ENCODE measurements at places on chromosomes 12 and 14.

GRCh38 chr14:38186216-38186615 is 21.5 kb upstream of the SSTR1 start:
- DNase-seq, result no peak

DNA sequence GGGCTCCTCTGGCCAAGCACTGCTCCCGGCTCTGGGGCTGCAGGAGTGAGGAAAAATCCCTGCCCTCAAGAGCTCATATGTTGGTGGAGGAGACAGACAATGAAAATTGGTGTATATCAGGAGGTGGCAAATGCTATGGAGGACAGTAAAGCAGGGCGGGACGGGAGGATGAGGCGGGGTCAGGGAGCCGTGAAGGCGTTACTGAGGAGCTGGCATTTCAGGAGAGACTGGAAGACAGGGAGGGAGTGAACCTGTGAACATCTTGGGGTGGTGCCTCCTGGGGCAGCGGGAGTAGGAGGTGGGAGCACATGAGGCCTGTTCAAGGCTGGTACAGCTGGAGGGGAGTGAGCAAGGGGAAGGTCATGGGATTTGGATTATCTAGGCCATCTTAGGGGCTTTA is 26.6 kb downstream of the TSPAN9 start:
- no peak for DNase-seq

DNA sequence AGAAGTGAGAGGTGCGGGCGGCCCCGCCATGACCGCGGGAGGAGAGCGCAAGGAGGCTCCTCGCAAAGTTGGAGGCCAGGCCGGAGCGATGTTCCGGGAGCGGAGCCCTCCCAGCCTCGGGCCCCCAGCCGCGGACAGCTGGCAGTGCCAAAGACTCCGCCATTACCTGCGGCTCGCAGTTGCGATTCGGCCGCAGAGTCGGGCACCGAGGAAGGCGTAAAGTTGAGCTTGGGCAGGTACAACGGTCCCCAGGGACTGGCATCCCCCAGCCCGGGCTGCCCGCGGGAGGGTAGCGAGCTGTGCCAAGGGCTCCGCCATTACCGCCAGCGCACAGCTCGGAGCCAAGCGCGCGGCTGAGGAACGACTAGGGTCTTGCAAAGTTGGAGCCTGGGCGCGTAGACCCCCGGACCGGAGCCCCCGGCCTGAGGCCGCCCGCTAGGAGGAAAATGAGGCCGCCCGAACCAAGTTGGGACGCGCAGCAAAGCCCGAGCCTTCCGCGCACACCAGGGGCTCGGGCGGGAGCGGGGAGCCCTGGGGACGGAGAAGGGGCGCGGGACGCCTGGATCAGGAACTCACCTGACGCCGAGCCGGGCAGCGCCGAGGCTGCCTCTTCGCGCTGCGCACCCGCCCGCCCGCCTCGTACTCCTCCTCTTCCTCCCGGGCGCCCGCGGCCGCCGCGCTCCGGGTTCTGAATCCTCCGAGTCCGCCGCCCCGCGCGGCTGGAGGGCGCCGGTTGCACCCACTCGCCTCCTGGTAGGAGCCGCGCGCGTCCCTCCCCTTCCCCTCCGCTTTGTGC is 677 bp downstream of the NOS1 start:
- no peak for DNase-seq

GRCh38 chr12:34402899-34403705 is 380.8 kb downstream of the ALG10 start:
- no peak for DNase-seq

DNA sequence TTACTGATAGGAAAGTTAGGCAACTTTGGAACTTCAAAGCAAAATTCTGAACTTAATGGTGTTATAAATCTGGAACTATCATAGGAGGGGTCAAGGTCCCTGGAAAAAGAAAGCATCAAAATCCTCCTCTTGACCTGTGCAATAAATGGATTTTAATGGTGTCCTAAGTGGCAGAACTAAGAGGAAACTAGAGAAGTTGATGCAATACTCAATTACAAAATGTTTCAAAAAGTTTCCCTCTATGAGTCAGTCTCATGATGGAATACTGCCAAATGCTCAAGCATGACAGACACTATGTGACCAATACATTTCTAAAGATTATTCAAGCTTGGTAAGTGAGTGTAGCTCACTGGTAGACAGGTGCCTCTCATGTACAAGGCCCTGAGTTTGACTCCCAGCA is 47.7 kb upstream of the ERGIC2 start:
- DNase-seq, result no peak

DNA sequence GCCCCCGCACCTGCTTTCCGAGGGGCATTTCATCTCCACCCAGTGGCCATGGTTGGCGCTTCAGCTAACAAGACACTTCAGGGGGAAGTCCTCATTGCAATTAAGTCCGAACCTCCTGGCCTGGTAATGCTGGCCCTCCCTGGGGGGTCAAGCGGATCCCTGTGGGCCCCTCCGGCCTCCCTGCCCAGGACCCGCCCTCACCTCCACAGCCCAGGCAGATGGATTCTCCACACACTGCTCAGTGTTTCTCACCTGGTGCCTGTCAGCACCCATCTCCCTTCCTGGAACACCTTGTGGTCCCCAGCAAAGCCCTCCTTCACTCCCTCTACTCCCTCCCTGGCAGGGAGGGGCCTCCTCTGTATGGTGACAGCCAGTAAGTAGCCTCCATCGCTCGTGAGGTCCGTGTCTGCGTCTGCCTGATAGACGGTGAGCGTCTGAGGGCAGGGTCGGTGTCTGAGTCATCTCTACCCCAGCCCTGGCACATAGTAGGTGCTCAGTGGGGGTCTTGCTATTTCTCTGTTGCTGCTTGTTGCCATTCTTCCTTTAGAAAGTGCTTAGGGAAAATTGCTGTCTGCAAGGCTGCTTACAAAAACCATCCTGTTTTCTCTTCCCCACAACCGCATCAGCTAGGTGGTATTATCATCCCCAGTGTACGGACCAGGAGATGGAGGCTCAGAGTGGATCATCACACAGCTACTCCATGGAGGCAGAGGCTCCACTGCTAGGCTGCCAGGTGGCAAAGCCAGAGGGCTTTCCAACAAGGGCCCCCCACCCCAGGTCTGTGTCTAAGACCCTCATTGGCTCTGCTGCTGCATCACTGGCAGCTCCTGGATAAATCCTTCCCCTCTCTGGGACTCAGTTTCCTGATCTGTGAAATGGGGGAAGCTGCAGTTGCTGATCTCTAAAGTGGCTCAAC is 39.7 kb upstream of the EML1 start:
- DNase-seq, result no peak

GRCh38 chr12:122834104-122834920 is 945 bp upstream of the HIP1R start:
- no peak for DNase-seq

DNA sequence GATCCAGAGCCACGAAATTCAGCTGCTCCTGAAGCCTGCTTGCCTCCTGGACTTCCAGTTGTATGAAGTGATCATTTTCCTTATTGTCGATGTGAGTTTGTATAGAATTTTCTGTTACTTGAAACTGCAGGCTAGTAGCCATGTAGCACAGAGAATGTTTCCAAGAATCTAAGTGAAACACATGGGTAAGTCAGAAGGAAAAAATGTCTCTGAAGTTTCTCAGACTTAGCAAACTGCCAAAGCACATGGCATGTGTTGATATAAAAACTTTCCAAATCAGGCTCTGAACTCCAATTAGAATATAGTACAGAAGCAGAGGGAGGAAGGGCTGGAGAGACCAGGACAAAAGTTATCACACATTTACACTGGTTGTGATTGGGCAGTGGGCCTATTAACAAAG is 9.8 kb upstream of the PCNX1 start:
- DNase-seq, result no peak

DNA sequence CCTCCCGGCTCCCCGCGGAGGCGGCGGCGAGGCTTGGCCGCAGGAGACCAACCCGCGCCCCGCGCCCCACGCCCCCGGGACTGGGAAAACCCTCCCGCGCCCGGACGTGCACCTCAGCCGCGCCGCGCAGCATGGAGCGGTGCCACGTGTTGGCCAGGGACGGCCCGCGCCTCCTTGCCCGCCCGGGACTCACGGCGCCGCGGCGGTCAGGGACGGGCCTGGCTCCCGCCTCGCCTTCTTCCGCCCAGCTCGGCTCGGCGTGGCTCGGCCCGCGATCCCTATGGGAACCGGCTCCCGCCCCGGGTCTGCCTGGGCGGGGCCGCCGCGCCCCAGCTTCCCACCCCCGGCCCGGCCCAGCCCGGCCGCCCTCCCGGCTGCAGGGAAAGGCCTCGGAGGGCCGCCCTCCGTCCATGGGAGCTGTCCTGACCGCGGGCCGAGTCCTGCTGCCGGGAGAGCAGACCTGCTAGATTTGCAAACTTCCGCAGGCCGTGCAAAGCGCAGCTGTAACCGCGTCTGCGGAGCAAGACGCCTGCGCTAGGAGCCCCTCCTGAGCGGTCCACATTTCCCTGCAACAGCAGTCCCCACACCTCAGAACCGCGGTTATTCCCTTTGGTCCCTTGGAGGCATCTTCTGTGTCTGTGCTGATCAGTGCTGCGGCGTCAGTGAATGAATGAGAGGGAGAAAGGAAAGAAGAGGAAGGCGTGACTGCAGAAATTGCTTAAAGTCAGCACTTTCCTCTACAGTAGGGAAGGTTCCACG is at the start of gene CDKL1:
Gene CDKL1 (minus strand): TSS at position 251 of the 759 bp plus-strand sequence. CDS start 1,013 bp downstream, outside the sequence.
- peak; percentile 47 for DNase-seq

GRCh38 chr14:67269298-67270060 is 28.2 kb downstream of the PALS1 start:
- no peak for DNase-seq

GRCh38 chr12:91377436-91377835 is 194.8 kb upstream of the DCN start:
- DNase-seq, result no peak

DNA sequence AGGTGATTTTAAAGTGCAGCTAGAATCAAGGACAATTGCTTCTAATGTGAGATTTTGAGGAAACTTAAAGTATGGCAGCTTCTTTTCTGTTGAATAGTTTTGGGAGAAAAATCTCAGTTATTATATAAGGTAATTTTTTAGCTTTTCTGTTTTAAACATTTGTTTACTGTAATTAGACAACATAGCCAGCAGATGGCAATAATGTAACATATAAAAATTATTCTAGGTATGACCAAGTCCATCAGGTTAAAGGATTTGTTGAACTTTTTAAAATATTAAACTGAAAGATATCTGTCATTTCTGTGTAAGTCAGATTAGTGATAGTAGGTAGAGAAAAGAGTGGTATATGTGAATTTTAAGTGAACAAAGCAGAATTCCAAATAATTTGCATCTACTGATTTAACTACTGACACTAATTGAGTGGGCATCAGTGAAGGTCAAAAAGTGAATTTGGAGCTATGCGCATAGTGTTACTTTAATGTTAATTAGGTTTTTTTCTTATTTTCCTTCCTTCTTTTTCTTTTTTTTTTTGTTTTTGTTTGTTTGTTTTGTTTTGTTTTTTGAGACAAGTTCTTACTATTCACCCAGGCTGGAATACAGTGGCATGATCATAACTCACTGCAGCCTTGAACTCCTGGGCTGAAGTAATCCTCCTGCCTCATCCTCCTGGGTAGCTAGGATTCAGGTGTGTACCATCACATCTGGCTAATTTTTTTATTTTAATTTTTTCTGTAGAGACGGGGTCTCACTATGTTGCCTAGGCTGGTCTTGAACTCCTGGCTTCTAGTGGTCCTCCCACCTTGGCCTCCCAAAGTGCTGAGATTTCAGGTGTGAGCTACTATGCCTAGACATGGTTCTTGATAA is 18.6 kb downstream of the PRORP start:
- no peak for DNase-seq

DNA sequence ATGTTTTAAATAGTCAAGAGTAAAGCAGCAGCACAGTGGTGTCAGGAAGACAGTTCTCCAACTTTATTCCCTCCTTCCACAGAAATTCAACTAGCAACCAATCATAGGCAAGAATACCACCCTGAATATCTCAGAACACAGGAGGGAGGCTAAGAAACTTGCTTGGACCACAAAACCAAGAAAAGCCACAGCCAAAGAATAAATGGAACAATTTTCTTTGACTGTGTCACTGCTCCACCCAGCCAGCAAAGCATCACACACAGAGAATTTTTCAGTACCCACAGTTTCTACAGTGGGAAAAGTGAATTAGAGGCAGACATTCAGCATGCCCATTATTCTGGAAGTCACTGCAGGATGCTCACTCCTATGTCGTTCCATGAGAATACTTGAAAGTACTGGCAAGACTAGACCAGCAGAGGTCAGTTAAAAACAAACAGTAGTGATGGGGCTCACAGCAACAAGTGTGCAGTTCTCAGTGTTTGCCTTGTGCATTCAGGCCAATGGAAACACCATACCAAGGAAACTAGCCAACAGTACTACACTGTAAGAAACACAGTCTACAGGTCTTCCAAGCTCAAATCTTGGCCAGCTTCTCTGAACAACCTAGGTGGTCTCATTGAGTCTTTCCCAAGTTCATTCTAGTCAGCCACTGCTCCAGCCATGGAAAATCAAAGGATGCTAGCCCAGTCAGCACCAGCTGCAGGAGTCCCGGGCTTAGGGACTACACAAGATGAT is 56.8 kb upstream of the FOXG1 start:
- no peak for DNase-seq

- no peak for DNase-seq
These were observed 51.1 kb downstream of the MIS18BP1 start for GRCh38 chr14:45201905-45202304.

GRCh38 chr12:87861791-87862190 is 167.4 kb downstream of the C12orf50 start:
- DNase-seq, result no peak

GRCh38 chr14:79967001-79967400 is 244.3 kb downstream of the DIO2 start:
- DNase-seq, result no peak

DNA sequence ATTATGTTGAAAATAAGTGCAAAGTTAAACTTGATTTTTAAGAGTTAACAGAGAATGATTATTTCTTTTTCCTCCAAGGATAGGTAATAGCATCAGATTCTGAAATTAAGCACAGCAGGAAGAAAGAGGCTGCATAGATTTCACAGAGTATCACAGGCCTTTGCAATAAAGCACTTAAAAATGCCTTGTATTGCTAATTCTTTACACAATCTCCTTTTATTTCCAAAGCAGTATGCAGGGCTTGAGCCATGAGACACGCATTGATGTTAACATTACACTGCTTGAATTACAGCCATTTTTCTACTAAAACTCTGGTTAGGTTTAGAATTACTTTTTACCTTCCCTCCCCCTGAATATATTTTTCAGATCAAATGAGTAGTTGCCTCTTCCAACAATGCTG is 398.3 kb downstream of the BCAT1 start:
- DNase-seq, result no peak

GRCh38 chr12:39105111-39105510 is 199.7 kb upstream of the CPNE8 start:
- no peak for DNase-seq

GRCh38 chr14:86013641-86014040 is 483.7 kb downstream of the FLRT2 start:
- no peak for DNase-seq

DNA sequence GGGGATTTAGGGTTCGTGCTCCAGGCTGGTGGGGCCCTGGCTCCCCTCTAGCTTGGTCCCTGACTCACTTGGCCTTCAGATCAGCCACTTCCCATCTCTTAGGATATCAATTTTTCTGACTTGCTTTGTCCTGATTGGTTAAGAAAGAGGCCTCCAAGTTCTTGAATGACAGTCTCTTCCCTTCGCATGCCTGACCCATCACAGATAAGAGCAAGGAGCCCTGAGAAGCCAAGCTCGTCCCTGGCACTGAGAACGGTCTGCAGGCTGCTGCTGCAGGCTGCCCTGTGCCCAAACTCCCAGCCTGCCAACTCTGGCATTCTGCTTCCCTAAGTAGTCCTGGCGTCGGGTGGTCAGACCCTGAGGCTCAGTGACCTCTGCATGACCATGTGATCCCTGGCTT is 794 bp upstream of the LRTM2 start:
- DNase-seq, result no peak

GRCh38 chr12:5503774-5504173 is 71.9 kb downstream of the NTF3 start:
- no peak for DNase-seq
